ENCODE measurements at places on chromosomes 12 and 14.

GRCh38 chr14:71339650-71340415 is 432.6 kb downstream of the PCNX1 start:
- DNase-seq: no peak

GRCh38 chr14:29282169-29282568 is 515.6 kb downstream of the FOXG1 start:
- DNase-seq: no peak

DNA sequence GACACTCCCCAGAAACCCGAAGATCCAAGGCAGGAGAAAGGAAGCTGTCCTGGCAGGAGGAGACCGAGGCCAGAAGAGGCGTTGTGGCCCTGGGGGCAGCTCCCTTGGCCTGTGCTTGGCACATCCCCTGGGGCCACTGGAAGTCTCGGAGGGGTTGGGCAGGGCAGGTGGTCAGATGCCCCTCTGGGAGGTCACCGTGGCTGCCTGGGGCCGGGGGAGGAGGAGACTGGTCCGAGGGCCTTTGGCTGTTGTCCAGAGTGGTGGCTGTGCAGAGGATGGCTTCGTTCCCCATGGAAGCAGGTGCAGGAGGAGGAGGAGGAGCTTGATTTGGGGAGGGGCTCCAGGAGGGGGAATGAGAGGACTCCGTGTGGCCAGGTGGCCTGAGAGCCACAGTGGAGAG is 3.3 kb upstream of the NUDT14 start:
- DNase-seq: no peak

- DNase-seq: peak; percentile 87
Observed at GRCh38 chr14:34873589-34874385, 1.4 kb downstream of the BAZ1A start.

DNA sequence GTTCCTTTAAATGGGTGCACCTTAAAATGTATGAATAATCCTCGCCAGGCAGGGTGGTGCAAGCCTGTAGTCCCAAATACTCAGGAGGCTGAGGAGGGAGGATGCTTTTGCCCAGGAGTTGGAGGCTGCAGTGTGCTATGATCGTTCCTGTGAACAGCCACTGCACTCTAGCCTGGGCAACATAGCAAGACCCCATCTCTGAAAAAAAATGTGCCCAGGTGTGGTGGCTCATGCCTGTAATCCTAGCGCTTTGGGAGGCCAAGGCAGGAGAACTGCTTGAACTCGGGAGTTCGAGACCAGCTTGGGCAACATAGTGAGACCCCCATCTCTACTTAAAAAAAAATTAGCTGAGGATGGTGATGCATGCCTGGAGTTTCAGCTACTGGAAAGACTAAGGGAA is 39.6 kb downstream of the ACACB start:
- no peak for DNase-seq

DNA sequence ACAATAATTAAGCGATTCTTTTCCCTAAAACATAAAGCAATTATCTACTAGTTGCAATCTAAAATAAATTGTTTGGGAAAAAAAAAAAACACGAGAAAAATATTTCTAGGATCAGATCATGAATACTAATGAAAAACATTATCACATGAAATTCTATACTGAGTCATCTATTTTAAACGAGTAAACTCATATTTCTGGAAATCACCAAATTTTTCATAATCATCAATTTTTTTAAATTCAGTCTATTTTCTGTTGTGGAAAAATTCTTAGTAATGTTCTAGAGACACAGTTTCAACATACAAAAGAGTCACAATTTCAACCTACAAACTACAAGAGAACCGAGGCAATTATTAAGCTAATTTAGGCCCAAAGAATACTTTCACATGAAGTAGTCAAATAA is 245.6 kb upstream of the SOX5 start:
- no peak for DNase-seq

- DNase-seq: no peak
Observed at GRCh38 chr14:39841088-39841487, 408.9 kb upstream of the FBXO33 start.
